ENCODE measurements at places on chromosomes 12 and 14.

- no peak for DNase-seq
Measured at GRCh38 chr12:98741556-98742265, 96.6 kb downstream of the APAF1 start.

GRCh38 chr14:60067882-60068281 is 23.8 kb upstream of the PCNX4 start:
- DNase-seq, result no peak

DNA sequence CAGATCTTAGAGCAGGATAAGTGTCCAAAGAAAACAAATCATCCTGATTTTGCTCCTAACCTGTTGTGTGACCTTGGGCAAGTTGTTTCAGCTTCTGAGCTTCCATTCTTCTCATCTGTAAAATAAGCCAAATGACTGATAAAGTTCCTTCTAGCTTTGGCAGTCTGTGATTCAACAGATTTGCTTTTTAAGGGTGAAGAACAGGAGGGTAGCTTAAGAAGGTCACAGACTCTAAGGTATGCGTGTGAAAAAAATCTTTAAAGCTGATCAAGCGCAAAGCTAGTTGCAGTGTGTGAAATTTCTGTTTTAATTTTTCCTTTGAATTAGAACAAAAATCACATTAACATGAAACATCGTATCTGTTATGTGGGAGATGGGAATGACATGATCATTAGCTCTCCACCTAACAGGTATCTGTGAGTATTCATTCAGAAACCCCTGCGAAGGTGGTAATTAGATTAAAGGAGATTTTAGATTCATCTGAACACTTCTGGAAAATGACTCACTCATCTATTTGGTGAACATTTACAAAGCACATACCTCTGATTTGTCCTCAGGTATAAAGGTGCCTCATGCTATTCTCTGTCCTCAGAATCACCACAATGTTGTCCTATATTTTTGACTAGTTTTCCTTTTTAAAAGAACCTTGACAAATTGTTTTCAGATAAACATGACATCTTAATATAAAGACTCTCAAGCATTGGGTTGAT is 131.9 kb upstream of the CPM start:
- no peak for DNase-seq

DNA sequence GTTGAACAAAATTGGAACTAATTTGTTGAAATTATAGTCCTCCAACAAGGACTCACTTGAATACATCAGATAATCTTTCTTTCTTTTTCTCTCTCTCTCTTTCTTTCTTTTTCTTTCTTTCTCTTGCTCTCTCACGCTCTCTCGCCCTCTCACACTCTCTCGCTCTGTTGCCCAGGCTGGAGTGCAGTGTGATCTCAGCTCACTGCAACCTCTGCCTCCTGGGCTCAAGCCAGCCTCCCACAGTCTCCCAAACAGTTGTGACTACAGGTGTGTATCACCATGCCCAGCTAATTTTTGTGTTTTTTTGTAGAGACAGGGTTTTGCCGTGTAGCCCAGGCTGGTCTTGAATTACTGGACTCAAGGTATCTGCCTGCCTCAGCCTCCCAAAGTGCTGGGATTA is 22.8 kb downstream of the WDR20 start:
- DNase-seq, result no peak

- DNase-seq, result no peak
Measured at GRCh38 chr12:54991991-54992375, 7.4 kb upstream of the TESPA1 start.

DNA sequence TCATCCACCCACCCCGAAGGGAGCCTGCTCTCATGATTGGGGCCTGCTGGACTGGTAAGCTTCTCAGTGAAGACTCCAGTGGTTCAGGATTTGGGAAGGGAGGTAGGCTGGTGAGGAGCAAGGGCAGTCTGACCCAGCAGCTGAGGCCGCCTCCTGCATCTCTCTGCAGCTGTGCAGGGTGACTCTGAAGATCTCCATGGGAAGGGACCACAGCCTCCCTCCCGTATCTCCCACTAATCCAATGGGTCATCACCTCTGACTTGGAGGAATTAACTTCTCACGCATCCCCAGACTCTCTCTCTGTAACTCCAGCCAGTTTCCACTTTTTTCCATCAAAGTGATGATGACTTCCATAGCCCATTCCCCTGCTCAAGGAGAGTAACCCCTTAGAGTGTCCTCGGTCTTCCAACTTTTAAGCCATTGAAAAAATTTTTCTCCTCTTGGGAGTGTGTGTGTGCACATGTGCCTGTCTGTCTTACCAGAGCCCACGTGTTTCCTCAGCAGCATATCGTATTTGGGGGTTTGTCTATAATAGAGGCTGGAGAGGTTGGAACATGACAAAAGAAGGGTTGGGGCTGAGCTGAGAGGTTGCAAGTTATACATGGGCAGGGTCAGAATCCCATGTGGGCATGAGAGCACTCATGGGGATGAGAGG is 11.3 kb downstream of the CLSTN3 start:
- no peak for DNase-seq

DNA sequence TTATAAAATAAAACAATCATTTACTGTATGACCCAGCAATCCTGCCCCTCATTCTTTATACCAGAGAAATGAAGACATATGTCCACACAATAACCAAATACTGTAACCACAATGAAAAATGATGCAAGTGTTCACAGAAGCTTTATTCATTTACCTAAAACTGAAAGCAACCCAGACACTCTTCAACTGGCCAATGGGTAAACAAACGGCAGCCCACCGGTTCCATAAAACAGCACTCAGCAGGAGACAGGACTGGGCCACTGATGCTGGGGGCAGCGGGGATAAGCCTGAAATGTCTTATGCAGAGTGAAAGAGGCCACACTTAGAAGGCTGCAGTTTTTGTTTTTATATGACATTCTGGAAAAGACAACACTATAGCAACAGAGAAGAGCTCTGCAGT is 15.1 kb downstream of the DDX51 start:
- DNase-seq, result no peak

DNA sequence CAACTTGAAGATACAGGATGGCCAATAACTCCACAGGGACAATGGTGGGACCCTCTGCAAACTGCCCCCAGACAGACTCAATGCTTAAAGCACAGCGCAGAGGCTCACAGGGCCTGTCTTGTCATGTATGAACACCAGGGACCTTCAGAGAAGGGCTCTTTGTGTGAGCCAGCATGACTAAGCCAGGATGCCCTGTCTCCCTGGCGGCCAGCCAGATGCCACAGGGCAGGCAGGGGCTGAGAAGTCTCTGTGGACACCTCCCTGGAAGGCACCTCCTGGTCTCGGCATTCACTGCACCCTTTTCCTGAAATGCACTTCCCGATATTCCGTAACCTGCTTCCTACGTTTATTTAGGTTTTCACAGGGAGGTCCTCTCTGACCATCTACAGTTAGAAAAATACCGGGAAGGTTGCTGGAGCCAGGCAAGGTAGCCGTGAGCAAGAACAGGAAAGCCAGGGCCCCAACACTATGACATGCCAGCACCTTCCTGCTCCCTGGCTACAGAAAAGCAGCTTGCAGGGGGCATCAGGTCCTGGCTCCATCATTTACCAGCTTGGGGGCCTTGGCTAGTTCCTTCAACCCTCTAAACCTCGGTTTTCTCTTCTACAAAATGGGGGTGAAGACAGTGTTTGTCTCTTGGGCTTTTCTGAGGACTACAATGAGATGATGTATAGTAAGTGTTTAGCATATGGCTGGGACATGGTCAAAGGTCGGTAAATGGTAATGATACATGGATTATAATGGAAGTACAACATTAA is 65.0 kb downstream of the PITPNM2 start:
- no peak for DNase-seq

DNA sequence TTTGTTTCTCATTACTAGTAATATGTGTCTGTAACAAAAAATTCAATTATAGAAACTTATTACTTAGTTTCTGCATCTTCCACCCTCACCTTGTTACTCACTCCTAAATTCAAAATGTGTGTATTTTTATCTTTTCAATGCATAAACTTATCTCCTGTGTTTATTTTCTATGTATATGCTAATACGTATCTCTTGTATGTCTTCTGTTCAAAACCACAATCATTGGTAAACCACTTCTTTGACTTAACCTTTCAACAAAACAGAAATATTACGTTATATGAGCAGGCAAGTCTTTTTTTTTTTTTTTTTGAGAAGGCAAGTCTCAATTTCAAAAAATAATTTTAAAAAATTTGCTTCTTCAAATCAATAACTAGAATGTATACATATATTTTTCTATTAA is 39.2 kb upstream of the RPH3A start:
- no peak for DNase-seq

DNA sequence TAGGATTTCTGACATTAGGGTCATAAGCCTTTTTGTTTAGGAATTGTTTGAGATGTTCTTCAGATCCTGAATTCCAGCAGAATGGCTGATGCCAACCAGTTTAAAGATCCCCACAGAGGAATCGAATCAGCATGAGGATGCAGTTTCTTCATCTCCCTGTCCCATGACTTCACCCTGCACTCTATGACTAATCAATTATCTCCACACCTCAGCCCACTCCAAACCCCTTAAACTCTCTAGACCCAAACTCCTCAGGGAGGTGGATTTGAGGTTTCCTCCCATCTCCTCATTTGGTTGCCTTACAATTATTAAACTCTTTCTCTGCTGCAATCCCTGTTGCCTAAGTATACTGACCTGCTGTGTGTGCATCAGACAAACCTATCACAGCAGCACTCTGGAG is 86.5 kb upstream of the CRY1 start:
- peak; percentile 9 for DNase-seq

DNA sequence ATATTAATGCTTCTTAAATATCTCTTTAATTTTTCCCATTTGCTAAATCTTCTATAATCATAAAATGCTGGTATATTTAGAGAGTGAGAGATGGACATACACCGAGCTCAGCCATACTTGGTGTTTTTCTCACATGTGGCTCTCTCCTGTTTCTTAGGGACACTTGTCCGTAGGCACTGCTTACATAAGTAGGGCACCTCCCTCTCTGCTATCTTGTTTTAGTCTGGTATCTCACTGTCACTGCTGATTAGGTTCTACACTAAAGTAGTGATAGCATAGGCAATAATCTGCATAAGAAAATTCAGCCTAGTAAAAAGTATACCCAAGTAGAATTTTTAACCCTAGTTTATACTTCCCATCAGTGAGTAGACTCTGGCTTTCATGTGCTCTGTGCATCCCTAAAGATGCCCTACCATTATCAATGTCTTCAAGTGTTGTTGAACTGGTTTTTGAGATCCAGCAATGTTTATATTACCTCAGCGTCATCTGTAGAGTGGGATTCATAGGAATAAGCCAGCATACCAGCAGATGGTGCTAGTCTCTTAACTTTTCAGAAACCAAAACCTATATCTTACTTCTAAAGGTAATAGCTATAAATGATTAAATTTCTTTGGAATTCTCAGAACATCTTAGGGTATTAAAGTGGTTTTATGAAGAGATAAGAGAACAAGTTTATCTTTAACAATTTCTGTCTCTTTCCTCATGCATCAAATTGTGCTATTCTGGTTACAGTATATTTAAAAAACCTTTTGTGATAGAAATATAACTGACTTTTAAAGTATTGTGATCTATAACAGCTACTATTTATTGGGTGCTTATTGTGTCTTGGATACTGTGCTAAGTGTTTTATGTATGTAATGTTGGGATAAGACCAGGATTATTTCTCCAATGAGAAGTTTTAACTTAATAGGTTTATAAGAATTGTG is 32.9 kb downstream of the ARID2 start:
- DNase-seq, result peak; percentile 25

DNA sequence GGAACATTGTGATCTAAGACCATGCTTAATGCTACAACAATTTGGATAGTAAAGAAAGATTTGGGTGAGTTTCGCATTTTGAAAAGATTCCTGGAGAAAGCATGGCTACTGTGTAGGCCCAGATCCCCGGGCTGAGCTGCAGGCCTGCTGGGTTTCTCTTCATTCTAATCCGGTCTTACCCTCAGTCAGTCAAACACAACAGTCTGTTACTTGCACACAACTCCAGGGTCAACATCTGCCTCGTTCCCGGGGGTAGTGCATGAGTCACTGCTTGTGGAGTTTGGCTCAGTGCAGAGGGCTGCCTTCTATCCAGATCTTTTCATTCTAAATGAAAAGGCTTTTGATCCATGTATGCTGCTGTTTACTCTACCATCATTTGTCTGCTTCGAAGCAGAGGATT is 60.4 kb upstream of the SEL1L start:
- DNase-seq, result no peak

DNA sequence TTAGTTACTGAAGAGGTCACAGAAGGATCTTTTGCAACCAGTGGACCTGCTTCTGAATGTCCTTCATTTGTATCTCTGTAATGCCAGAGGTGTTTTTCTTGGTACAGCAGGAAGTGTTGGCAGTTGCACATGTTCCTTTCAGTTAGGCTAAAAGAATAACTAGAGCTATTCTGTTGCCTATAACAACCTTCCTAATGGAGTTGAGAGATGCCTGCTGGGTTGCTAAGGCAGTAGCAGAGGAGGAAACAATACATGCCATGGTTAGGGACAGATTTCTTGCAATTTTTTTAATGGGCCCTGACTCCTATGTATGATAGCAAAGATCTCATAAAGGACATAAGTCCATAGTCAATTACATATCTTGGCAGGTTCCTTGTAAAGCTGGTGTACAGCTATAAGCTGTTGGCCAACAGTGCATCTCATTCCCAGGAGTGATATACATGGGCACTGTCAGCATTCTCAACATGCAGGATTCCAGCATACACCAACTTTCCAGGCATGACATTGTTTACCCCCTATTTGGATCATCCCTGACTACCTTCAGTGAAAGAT is 556.6 kb downstream of the CCER1 start:
- DNase-seq, result no peak

DNA sequence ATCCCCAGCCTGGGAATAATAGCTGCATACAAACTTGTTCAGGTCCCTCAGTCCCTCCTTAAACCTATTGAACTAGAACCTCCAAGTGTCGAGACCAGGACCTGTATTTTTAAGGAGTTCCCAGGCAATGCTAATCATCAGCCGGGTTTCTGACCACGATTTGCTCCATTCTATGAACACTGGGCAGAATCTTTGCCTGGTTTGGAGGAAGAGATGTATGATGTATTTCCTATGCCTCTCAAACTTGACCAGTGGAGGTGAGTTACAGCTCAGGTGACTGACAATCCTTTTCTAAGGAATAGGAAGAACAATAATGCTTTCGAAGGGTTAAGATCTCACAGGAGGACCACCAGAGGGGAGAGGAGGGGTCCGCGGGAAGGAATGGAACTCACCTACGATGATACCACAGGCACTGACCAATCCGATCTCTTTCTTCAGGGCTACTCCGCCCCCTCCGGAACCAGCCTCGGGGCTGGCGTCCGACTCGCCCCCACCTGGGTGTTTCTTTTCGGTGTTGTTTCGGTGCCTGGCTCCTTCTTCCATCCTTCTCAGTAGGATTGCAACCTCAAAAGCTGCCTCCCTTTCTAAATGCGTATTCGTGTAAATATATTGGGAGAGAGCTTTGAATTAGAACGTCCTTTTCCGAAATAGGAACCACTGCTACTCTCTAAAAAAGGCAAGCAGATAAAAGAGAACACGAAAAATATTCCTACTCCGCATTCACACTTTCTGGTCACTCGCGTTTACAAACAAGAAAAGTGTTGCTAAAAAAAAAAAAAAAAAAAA is 895 bp downstream of the SLC7A8 start:
- peak; percentile 15 for DNase-seq

GRCh38 chr12:123076604-123077297 is 74.1 kb downstream of the PITPNM2 start:
- no peak for DNase-seq

Data from stromal cell of bone marrow (primary cell).